ENCODE measurements at places on chromosomes 1 and 21.

- DNase-seq, result no peak
These were observed 653.9 kb upstream of the USP24 start for GRCh38 chr1:55869065-55869464.

GRCh38 chr1:3463891-3464648, 9.6 kb downstream of the ARHGEF16 start:
- no peak for DNase-seq

DNA sequence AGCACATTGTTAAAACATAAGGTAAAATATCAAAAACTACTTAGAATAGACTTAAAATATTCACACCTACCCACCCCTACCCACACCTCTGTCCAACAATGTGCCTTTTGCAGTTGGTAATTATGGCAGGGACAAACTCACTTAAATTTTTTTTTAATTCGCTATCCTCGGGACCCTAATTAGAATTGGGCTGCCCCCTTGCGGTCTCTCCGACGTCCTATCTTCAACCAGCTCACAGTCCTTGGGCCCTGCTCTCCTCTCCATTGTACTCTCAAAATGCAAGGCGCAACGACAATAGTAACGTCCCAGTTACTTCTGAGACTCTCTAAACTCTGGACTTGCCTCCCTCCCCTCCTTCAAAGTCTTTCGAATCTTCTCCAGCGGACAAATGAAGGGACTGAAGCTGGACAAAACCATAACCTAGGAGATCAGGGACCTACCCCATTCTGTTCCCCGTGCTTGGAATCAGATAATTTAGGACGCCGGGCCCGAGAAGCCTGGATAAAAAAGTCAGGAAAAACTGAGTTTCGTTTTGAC, 1.1 kb upstream of the CIART start:
- DNase-seq, result peak; percentile 59

DNA sequence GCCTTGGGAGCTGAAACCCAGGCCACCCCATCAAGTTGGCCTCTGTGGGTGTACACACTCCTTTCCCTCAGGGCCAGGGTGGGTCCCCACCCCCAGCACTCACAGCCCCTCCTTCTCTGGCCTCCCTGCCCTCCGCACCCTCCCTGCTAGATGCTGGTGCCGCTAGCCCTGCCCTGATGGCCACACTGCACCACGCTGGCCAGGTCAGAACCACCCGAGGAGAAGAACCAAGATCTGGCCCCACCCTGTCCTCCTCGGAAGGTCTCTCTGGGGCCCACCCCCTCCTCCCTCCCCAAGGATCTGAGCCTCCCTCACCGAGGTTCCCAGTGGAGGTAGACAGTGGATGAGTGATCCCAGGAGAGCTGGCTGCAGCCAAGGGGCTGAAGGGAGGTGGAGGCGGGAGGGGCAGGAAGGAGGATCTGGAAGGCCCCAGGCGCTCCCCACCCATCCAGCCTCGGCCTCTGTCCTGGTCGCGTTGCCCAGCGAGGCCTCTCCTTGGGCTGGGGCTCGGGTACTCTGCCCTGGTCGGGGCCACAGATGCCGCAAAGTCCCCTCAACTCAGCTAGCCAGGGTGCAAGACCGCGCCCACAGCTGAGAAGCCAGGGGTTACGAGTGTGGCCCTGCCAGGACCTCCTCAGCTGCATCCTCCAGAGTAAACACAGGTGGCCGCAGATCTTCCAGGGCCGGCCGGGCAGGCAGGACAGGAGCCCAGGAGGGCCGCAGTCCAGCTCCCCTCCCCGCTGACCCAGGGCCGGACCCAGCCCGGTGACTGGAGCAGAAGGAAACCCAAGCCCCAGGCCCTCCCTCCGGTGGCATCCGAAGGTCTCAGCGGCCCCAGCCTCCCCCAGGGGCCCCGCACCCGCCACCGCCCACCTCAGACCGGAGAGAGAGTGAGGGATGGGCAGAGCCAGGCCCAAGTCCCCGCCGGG, 5.2 kb downstream of the B3GALT6 start:
- no peak for DNase-seq

- DNase-seq, result no peak
These were observed 16.6 kb upstream of the STRIP1 start for GRCh38 chr1:110017792-110018191.

- DNase-seq, result no peak
These were observed 68.0 kb downstream of the PDE9A start for GRCh38 chr21:42721341-42721824.

- DNase-seq, result peak; percentile 57
These were observed 182.9 kb upstream of the KCND3 start for GRCh38 chr1:112172294-112172882.

DNA sequence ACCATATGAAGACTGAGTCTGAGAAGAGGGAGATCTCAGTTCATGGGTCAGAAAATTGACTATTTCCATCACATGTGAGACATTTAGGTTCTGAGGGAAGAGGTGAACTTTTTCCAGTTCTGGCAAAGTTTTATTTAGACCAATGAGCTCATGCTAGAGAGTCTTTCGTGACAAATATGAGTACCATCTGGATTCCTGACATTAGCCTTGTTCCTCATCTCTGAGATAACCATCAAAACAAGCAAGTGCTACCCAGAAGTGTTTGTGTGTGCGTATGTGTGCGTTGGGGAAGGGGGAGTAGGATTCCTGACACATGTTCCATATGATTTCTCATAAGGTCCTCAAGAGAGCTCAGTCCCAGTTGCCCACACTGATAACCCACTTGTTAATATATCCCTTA, 120.6 kb downstream of the FASLG start:
- DNase-seq, result no peak

Measured in Caco-2 (cell line).